ENCODE measurements at places on chromosomes 11 and 22.

DNA sequence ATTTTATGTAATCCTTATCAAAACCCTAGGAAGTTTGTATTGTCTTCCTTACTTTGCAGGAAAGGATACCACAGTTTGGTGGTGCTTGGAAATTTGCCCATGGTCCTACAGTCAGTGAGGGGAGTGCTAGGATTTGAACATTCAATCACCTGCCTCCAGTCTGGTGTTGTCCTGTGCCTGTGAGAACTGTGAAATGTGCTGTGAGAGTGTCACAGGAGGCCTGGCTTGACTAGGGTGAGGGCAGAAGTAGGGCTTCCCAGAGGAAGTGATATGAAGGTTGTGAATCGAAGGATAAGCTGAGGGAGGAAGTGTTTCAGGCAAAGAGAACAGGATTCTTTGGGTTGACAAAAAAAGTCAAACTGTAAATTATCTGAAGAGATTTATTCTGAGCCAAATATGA, 424.4 kb downstream of the TMEM135 start:
- no peak for DNase-seq

DNA sequence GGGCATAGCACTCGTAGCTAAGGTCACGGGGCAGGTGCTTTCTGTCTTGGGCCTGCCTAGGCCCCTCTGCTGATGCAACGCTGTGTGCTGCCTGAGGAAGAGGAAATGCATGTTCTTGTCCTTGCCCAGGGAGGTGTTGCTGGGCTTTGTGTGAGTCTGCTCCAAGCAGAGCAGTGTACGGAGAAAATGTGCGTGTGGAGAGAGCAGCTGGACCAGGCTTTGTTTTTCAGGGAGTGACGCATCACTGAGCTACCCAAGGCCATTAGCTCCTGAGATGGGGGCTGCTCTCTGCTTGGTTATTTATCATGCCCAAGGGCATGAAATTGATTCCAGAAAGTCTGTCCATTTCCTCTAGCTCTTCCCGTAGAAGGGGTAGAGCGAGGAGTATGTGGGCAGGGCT, 82.9 kb upstream of the THY1 start:
- DNase-seq = no peak

GRCh38 chr11:111097191-111097590, 148.3 kb upstream of the POU2AF2 start:
- DNase-seq = no peak

DNA sequence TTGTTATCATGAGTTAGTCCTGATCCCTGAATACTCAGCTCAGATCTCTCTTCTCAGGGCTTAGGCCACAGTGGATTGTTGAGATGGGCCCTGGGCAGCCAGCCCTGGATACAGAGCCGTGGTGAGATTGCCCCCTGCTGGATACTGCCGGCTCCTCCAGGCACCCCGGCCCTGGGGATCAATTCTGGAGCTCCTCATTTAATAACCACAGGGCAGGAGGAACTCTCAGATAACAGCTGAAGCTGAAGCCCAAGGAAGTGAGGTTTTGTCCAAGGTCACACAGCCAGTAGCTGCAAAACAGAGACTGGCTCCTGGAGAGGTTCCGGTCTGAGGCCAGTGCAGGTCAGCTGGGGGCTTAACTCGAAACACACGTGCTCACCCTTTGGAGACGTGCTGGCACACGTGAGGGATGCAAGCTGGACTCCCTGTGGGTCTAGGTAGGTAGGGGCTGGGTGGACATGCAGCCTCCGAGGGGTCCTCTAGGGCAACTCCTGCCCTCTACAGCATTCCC, 16.0 kb downstream of the USH1C start:
- peak; percentile 44 for DNase-seq

DNA sequence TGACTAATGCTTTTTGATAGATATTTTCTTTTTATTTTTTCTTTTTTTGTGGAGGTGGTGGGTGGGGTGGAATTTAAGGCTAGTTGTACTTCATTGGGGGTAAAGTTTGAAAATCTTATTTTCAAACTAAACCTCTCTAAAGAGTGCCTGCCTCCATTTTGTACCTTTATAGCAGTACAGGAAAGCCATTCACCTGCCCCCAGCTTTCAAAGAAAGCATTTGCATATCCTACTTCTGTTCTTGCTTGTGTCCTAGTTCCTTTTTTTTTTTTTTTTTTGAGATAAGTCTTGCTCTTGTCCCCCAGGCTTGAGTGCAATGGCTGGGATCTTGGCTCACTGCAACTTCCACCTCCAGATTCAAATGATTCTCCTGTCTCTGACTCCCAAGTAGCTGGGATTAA, 766.2 kb upstream of the LRRC4C start:
- no peak for DNase-seq

GRCh38 chr11:109981031-109981636, 112.1 kb upstream of the ZC3H12C start:
- DNase-seq = no peak

DNA sequence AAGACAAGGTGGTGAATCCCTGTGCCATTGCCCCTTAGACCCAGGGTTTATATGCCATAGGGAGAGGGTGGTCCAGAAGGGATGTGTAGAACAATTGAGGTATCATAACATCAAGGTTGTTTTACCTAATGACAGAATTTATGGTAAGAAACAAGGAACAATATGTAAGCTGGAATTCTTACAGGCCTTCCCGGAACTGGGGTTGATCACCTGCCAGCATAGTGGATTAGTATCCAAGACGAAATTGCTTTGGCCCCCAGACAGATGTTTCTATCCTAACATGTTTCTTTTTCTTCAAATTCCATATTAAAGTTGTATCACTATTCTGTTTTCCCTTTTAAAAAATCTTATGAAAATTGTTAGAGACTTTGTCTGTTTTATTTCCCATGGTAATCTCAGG, 343.8 kb upstream of the ANO3 start:
- DNase-seq = no peak

DNA sequence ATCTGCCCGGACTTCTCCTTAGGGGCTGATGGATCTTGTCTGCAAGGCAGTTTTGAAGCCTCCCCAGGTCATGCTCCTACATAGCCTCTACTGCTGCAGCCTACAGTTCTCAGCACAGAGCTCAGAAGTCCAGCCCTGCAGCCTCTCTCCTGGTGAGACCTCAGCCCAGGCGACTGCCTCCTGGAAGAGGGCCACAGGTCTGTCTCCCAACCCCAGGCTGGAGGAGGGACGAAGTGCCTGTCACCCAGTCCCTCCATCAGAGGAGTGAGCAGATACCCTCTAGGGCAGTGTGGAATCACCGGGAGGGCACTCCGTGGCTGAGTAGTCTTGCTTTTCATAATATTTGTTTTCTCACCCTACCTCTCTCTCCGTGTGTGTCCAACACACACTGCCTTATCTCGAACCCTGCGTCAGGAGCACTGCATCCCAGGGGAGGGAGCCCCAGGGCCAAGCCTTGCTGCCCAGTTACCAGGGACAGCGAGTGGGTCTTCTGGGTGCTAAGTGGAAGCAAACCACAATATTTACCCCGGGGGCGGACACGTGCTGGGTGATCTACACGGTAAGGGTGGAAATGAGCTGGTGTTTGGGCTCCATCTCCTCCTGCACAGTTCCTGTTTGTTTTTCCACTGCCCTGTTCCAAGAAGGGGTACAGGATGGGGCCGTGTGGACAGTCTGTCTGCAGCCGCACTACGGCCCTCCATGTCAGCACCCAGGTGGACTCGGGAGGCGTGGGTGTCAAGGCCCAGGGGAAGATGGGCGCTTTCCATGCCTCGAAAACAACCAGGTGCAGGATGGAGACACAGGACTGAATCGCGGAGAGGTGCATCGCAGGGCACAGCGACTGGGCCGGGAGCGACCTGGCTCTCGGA, 133.7 kb upstream of the HSD17B12 start:
- DNase-seq = no peak

DNA sequence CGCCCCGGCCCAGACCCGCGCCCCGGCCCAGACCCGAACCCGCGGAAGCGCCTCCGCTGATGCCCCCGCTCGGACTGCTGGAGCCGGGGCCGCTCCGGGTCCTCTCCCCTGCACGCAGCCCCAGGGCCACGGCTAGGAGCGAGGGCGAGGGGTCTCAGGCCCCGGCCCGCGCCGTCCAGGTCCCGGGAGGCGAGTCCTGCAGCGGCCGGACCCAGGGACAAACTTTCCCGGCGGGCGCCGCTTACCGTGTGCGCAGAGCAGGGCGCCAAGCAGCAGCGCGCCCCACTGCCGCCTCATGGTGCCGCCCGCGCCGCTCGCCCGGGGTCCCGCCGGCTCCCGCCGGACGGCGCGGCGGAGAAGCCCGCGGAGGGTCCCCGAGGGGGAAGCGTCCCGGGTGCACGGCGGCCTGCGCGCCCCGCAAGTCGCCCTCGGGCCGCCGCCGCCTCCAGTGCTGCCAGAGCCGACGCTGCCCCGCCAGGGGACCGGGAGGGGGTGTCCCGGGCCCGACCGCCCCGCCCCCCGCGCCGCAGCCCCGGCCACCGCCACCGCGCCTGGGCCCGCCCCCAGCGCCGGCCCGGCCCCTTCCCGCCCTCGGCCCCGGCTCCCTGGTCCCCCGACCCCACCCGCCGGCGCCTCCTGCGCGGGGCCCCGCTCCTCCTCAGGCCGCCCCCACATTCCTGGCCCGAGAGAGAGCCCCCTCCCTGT, at the start of gene LRP4:
Gene LRP4 (minus strand): TSS at position 468 of the 705 bp plus-strand sequence. CDS start 171 bp downstream, at position 297.
- DNase-seq = peak; percentile 69

DNA sequence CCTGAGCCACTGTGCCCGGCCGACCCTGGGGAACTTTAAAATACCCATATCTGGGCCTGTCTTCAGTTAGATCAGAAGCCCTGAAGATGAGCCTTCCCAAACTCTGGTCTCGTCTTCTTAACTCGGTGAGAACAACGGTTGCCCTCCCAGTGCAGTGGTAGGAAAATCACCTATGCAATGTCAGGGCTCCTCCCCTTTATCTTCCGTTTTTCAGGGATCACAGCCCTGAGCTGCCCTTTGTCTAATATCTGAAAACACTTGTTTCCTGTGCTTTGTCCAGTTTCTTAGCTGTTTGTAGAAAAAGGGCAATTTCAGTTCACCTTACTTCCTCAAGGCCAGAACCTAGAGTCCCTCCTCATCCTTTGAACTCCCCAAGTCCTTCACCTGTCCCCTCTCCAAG, 9.4 kb downstream of the DRAP1 start:
- no peak for DNase-seq

- no peak for DNase-seq
Observed at GRCh38 chr22:36371920-36372319, 15.8 kb downstream of the MYH9 start.

- DNase-seq = no peak
Observed at GRCh38 chr11:31786996-31787685, 24.0 kb downstream of the PAX6 start.

DNA sequence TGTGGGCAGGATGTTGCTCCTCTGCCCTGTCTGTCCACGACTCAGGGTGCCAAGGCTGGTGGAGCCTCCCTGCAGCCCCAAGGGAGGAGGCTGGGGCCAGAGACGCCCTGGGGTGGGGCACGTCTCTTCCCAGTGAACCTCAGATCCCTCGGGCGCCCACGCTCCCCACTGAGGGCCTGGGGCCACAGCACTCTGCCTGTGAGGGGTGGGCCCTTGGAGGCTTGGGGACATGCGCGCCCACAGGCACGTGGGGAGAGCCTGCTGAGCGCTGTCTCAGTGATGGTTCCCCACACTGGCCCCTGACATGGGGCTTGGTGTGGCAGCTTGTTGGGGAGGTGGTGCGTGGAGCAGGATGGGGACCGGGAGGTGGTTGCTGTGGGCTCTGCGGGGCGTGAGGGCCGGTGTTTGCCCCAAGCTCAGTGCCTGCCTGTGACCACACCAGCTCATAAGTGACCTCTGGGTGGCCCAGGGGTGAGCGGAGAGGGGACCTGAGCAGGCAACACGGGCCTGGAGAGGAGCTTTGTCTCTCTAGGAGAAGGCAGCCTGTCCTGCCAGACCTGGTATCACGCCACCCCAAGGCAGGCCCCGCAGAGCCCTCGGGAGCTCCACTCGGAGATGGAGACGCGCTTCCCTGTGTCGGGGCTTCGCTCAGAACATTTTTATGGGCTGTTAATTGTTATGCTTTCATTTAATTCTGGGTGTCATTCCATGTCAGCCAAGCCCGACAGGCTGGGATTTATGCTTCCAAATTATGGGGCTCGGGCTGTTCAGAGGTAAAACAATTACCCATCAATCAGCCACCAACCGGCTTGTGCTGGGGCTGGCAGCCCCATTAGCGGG, 27.4 kb upstream of the CCDC188 start:
- DNase-seq = no peak

DNA sequence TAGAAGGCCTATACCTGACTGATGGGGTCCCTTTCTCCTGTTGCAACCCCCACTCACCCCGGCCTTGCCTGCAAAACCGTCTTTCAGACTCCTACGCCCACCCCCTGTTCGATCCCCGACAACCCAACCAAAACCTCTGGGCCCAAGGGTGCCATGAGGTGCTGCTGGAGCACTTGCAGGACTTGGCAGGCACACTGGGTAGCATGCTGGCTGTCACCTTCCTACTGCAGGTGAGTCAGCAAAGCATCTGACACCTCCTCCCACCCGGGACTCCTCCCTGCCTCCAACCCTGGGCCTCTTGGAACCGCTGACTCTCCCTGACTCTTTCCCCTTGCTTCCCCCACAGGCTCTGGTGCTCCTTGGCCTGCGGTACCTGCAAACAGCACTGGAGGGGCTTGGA, 1.2 kb downstream of the ROM1 start:
- no peak for DNase-seq

- no peak for DNase-seq
Observed at GRCh38 chr11:10452211-10452767, 2.8 kb upstream of the AMPD3 start.

DNA sequence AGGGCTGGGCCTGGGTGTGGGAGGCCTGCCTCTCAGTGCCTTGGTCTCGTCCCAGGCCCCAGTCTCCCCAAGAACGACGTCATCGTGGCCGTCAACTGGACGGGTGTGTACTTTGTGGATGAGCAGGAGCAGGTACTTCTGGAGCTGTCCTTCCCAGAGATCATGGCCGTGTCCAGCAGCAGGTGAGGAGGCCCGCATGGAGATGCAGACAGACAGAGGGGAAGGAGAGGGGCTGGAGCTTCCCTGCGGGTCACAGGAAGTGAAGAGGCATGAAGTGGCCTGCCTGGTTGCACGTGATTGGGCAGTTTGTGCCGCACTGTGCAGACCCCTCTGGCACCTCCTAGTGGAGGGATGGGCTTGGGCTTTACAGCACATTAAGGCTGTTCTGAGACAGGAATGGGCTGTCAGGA, 70.4 kb downstream of the MYO7A start:
- DNase-seq = no peak

DNA sequence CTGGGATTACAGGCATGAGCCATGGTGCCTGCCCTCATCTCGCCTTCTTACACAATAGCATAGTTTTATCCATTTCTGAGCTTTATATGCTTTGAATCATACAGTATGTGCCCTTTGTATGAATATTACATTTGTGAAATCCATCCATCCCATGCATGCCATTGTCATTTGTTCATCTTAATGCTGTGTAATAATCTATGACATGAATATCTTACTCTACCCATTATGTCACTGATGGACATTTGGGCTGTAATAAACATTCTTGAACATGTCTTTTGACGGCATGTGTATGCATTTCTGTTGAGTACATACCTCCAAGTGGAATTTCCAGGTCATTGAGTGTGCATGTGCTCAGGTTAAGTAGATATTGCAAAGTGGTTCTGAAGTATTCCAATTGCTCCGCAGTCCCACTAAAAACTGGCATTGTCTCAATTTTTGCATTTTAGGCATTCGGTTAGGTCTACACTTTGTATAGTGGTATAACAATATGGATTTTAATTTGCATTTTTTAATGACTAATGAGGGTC, 339.3 kb upstream of the SYN3 start:
- no peak for DNase-seq

GRCh38 chr11:78195917-78196560, 7.3 kb downstream of the USP35 start:
- no peak for DNase-seq

- no peak for DNase-seq
Observed at GRCh38 chr11:45107029-45107428, 39.4 kb upstream of the PRDM11 start.
